ENCODE measurements at places on chromosomes 11 and 22. TPM values are rescaled to one million over a fixed set of nuclear protein-coding genes. Genes with fewer than 3 reads are reported as not detected.

DNA sequence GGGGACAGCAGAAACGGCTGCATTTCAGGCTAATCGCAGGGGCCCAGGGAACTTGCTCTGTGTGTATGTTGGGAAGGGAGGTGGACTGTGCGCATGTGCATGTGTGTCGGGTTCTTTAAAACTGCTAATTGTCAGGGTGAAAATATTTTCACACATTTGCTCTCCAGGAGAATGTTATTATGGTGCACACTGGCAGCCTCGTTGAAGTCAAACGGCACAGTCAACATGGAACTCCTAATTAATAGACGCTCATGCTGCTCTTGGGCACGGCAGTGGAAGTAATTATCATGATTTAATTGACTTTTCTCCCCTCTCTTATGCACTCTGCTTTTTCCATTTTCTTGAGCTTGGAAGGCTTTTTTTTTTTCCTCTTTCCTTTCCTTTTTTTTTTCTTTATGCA lies 92.6 kb downstream of the TSPAN18 start:
- no peaks in the 10 kb centered on the region for H3K4me1 ChIP-seq
- no peak overlapping the region for H3K4me3 ChIP-seq
- no peak overlapping the region for H3K27ac ChIP-seq
- H3K27me3 ChIP-seq: no peaks in the 10 kb centered on the region
- DNase-seq: no peak

- H3K27me3 ChIP-seq: no peaks in the 10 kb centered on the region
- no peak overlapping the region for H3K27ac ChIP-seq
- no peaks in the 10 kb centered on the region for H3K4me1 ChIP-seq
- H3K4me3 ChIP-seq: no peak overlapping the region
Measured at GRCh38 chr11:32109138-32109537, 18.3 kb downstream of the RCN1 start.

GRCh38 chr11:2311353-2312133 lies 9.7 kb downstream of the TSPAN32 start:
- H3K4me3 ChIP-seq: no peak overlapping the region
- no peaks in the 10 kb centered on the region for H3K27me3 ChIP-seq
- no peaks in the 10 kb centered on the region for H3K36me3 ChIP-seq

- no peaks in the 10 kb centered on the region for H3K36me3 ChIP-seq
- DNase-seq: no peak
- H3K27ac ChIP-seq: peak overlapping the region; percentile 81
Measured at GRCh38 chr22:20205464-20205963, 54.7 kb upstream of the CCDC188 start.

DNA sequence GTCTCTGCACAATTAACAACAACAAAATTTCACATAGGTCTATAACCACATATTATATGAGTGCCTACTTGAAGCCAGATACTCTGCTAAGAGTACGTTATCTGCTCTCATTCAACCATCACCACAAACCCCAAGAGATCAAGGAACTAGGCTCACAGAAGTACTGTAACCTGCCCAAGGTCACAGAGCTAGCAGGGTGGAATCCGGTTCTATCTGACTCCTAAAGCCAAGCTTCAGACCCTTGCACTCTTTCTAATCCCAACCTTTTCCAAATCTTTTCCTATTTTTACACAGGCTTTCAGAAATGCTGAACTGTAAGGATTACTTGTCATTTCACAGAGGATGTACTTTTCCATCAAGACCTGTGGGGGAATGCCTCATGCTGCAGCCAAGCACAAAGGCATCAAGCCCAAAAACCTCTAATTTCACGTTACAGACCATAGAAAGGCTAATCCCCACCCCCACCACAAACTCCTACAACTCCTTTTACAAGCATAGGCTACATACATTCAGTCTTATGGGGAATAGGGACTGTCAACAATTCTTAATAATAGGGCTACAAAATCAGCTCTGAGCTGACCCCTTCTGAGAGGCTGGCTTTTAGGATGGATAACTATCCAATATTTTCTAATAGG lies 927 bp downstream of the PRCP start:
- peaks cover 16% of the 10 kb centered on the region for H3K4me1 ChIP-seq
- no peaks in the 10 kb centered on the region for H3K27me3 ChIP-seq
- peak overlapping the region; percentile 94 for H3K27ac ChIP-seq
- H3K36me3 ChIP-seq: no peaks in the 10 kb centered on the region
- no peak for DNase-seq
- peak overlapping the region; percentile 83 for H3K4me3 ChIP-seq

DNA sequence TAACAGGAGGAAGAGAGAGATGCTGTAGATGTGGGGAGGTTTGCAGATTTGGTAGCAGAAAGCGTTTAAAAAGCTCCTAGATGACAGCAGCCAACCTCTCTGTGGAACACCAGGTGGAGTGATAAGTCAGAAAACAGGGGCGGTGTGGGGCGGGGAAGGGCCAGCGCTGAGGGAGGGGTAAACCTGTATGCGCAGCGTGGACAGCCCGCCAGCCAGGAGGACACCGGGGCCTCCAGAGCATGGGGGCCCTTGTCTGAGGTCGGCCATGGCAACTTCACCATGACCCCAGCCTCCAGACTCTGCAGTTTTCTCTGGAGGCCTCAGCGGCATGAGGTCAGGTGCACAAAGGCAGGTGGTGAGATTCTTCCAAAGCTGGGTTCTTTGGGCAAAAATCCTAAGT lies 423.7 kb downstream of the BRD1 start:
- DNase-seq: no peak
- H3K4me3 ChIP-seq: no peak overlapping the region
- H3K27me3 ChIP-seq: no peaks in the 10 kb centered on the region
- H3K36me3 ChIP-seq: no peaks in the 10 kb centered on the region

DNA sequence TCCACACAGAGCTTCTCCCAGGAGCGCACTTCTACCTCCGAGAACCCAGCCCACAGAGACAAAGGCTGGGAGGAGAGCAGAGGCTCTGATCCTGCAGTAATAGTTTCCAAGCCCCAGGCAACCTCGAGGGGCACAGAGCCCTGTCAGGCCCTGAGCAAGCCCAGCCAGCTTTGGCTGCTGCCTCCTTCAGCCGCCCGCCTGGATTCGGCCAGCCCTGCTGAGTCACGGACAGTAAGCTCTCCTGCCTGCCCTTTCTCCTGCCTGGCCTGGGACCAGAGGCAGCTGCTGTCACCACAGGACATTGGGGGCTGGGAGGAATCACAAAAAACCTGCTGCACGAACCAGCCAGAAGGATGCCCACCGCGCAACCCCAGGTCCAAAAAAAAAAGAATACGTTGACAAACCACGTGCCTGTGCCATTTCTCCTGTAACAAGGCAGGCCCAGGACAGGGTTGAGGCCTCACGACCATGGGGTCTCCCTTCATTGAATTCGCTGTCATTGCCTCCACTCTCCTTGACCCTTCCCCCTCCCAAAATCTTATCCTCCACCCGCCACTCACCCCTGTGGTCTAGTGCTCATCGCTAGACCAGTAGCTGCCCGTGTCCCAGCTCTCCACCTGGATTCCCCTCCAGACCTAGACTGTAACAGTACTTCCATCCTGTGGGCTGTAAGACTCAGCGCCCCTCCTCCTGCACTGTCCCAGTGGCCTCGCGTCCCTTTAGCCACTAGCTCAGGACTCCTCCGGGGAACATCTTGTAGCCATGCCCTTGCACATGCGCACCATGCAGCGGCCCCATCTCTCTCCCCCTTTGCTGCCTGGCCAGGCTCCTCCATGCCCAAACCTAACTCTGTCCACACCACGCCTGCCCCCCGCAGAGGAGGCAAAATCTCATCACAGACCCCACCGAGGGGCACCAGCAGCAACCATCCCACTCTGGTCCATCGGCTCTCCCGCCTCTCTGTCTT lies 7.4 kb upstream of the SLC22A12 start:
- no peaks in the 10 kb centered on the region for H3K4me1 ChIP-seq
- no peak overlapping the region for H3K4me3 ChIP-seq
- no peaks in the 10 kb centered on the region for H3K36me3 ChIP-seq
- no peak for DNase-seq
- no peaks in the 10 kb centered on the region for H3K27me3 ChIP-seq

GRCh38 chr11:5553343-5553742 lies 5.0 kb upstream of the OR52H1 start:
- H3K27me3 ChIP-seq: no peaks in the 10 kb centered on the region
- no peak overlapping the region for H3K4me3 ChIP-seq
- H3K4me1 ChIP-seq: no peaks in the 10 kb centered on the region
- no peak for DNase-seq
- H3K27ac ChIP-seq: no peak overlapping the region
- no peaks in the 10 kb centered on the region for H3K36me3 ChIP-seq

- H3K27ac ChIP-seq: no peak overlapping the region
- H3K27me3 ChIP-seq: no peaks in the 10 kb centered on the region
- DNase-seq: no peak
- H3K4me1 ChIP-seq: peaks cover 3% of the 10 kb centered on the region
- no peaks in the 10 kb centered on the region for H3K36me3 ChIP-seq
Measured at GRCh38 chr22:42785706-42786499, 65.2 kb upstream of the A4GALT start.

DNA sequence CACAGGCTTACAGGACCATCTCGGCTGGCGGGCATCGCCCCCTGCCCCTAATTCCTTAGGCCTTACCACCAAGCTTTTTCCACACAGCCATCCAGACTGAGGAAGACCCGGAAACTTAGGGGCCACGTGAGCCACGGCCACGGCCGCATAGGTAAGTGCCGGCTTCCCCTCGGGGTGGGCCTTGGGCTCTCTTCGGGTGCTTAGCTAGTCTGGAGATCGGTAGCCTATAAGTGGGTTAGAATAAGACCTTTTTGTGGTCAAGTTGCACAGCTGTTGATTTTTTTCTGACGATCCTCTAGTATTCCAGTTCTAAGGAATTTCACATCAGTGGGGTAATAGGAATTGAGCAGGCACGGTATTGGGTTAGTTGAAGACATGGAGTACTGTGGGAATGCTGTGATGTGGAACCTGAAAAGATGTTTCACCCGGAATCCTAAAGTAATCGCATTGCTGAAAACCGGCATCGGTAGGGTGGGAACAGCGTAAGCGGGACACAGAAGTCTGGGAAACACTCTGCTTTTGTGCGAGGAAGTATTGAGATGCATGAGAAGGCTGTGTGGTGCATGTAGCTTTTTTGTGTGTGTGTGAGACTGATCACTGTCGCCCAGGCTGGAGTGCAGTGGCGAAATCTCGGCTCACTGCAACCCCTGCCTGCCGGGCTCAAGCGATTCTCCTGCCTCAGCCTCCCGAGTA lies 669 bp downstream of the RPL27A start:
- H3K36me3 ChIP-seq: peaks cover 50% of the 10 kb centered on the region
- H3K4me3 ChIP-seq: peak overlapping the region; percentile 91
- peaks cover 4% of the 10 kb centered on the region for H3K4me1 ChIP-seq
- DNase-seq: no peak

- no peak overlapping the region for H3K4me3 ChIP-seq
- H3K27me3 ChIP-seq: no peaks in the 10 kb centered on the region
- peaks cover 14% of the 10 kb centered on the region for H3K4me1 ChIP-seq
- DNase-seq: no peak
- no peak overlapping the region for H3K27ac ChIP-seq
- no peaks in the 10 kb centered on the region for H3K36me3 ChIP-seq
Measured at GRCh38 chr22:28231441-28231840, 312.4 kb upstream of the PITPNB start.

DNA sequence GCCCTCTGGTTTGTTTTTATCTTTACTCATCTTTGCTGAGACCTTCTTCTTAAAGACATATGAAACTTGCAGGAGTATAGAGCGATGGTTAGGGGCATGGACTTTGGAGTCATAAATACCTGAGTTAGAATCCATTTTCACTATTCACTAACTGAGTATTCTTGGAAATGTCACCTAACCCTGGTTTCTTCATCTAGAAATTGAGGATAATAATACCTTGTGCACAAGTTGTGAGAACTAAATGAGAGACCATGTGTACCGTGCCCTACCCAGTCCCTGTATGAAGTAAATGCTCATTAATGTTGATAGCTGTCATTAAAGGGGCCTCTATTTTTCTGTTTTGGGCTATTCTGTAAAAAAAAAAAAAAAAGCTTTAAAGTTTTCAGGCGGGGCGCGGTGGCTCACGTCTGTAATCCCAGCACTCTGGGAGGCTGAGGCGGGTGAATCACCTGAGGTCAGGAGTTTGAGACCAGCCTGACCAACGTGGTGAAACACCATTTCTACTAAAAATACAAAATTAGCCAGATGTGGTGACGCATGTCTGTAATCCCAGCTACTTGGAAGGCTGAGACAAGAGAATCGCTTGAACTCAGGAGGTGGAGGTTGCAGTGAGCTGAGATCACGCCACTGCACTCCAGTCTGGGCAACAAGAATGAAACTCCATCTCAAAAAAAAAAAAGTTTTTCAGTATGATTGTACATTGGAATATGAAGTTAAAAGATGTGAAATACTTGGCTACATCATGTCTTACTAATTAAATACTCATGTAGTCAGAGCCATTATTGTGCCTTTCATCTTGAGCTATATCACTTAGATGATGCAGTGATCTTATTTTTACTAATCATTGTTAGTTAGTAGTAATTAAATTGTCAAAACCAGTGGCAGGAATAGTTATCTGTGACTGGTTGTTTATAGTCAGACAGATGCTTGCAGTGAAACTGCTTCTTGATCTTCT lies 95.0 kb downstream of the AMOTL1 start:
- H3K36me3 ChIP-seq: peaks cover 3% of the 10 kb centered on the region
- no peak for DNase-seq
- H3K27ac ChIP-seq: no peak overlapping the region
- H3K27me3 ChIP-seq: no peaks in the 10 kb centered on the region
- H3K4me3 ChIP-seq: no peak overlapping the region

DNA sequence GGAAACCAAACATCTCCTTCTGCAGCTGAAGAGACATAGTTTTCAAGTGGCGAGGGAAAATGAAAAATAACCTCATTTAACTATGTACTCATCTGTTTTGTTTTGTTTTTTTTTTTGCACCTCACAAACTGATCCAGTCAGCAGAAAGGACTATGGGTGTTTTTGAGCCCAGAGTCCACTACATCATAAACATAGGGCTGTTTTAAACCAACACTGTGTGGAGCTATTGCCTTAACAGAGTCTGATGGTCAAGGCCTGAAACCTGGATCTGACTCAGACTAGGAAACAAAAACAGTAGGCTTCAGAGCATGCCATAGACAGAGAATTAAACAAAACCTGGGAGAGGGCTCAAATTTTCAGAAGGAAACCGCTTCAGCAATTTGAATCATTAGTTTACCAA lies 99.3 kb upstream of the FSHB start:
- no peaks in the 10 kb centered on the region for H3K27me3 ChIP-seq
- DNase-seq: no peak
- no peak overlapping the region for H3K4me3 ChIP-seq
- H3K4me1 ChIP-seq: no peaks in the 10 kb centered on the region

- H3K27me3 ChIP-seq: no peaks in the 10 kb centered on the region
- DNase-seq: no peak
- no peak overlapping the region for H3K4me3 ChIP-seq
- no peaks in the 10 kb centered on the region for H3K4me1 ChIP-seq
- no peaks in the 10 kb centered on the region for H3K36me3 ChIP-seq
Measured at GRCh38 chr11:58433638-58434203, 5.8 kb upstream of the OR5B2 start.

GRCh38 chr11:111148121-111148520 lies 97.4 kb upstream of the POU2AF2 start:
- no peaks in the 10 kb centered on the region for H3K4me1 ChIP-seq
- no peak for DNase-seq
- no peak overlapping the region for H3K27ac ChIP-seq
- H3K27me3 ChIP-seq: no peaks in the 10 kb centered on the region

- no peaks in the 10 kb centered on the region for H3K4me1 ChIP-seq
- no peak within 1 kb of the TSS for H3K27ac ChIP-seq
- no peaks in the 10 kb centered on the region for H3K27me3 ChIP-seq
- DNase-seq: no peak
- H3K4me3 ChIP-seq: no peak within 1 kb of the TSS
Measured at GRCh38 chr11:19201737-19202605, at the start of gene CSRP3. Gene CSRP3 (minus strand): TSS chr11:19201983. CDS start chr11:19192448, 9,535 bp downstream.

The MS4A4A gene
- total RNA-seq: 39.5 TPM

The TPP1 gene
- 81.3 TPM for total RNA-seq

The IGSF22 gene
- total RNA-seq: 0.44 TPM

The DKK3 gene
- total RNA-seq: 192 TPM

The NEFH gene
- 0.30 TPM for total RNA-seq

The PATE4 gene
- total RNA-seq: not detected

The IFITM1 gene
- total RNA-seq: 238 TPM

The OR52A1 gene
- not detected for total RNA-seq

The C11orf87 gene
- 0.21 TPM for total RNA-seq

The FZD4 gene
- total RNA-seq: 82.8 TPM
